NCI-H524 treated with DMSO at 0.1 percent for 48 hours (cell line): ENCODE measurements at places on chromosomes 6 and 20.
A peak's percentile ranks its signal among the peaks of the same experiment; 100 is the strongest.

DNA sequence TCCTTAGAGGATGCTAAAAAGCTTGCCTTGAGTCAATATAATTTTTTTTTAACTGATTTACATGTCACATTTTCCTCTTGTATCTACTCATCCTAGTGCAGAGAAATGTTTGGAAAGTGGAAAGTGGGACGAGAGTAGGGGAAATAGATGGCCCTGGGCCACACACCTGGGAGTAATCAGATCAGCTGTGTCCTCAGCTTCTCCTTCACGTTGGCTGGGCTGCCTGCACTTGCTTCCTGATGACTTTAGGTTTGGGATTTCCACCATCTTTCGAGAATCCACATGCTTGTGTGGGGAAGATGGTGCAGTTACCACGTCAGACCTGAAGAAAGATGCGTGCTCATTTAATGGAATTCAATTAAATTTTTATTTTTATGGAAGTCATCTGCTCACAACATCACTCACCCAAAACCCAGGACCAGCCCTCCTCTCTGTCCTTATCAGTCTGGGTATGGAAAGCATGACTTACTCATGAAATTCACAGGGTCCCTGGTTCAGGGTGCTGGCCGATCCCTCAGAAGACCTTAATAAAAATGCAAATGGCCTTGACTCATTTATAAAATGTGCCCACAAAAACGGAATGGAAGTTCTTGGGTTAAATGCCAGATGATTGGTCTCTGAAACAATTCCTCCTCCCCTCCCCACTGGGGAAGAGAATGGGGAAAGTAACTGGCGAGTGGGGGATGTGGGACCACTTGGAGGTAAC, 74.5 kb upstream of the TIAM2 start:
- DNase-seq, result no peak

DNA sequence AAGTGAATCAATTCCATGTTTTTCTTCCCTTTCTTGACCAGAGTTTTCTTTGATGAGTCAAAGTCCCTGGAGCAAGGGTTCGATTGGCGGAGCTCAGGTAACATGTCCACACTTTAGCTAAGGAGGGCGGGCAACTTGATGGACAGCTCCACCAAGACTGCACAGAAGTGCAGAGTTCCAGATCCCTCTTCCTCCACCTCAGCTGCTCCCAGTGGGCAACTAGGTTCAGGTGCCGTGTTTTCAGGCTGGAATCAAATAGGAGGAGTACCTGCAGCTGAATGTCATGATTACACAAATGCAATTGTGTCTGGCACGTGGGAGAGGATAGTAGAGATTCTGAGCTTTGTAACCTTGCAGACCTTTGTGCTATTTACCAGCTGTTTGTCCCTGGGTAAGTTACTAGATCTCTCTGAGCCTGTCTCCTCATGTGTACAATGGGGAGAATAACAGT, 1.9 kb upstream of the ELMO2 start:
- DNase-seq, result no peak

DNA sequence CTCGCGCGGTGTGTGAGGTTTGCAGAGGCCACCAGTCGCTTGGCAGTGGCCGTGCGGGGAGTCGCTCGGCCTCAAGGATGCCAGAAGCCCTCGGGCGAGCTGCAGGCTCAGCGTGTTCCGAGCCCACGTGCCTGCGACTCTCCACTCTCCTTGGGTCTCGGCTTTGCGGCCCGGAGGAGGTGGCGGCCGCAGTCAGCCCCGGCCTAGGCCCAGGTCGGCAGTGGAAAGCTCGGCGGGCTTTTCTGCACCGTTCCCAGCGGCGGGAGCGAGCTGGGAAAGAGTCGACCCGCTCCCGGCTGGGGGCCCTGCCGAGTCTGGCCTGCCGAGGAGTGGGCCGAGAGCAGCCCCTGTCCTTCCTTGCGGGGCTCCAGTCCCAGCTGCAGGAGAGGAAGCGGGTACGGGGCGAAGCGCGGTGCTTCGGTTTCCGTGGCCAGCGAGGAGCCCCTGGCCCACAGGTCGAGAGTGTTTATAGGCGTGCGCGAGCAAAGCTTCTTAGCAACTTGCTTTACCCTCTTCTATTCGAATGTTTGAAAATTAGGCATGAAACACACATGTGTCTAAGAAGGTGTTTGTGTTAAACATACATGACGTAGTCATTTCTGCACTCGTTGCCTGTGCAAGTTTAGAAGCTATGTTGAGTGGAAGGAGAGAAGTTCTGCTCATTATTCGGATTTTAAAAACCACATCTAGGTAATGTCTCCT, 5.6 kb downstream of the FOXC1 start:
- no peak for DNase-seq

DNA sequence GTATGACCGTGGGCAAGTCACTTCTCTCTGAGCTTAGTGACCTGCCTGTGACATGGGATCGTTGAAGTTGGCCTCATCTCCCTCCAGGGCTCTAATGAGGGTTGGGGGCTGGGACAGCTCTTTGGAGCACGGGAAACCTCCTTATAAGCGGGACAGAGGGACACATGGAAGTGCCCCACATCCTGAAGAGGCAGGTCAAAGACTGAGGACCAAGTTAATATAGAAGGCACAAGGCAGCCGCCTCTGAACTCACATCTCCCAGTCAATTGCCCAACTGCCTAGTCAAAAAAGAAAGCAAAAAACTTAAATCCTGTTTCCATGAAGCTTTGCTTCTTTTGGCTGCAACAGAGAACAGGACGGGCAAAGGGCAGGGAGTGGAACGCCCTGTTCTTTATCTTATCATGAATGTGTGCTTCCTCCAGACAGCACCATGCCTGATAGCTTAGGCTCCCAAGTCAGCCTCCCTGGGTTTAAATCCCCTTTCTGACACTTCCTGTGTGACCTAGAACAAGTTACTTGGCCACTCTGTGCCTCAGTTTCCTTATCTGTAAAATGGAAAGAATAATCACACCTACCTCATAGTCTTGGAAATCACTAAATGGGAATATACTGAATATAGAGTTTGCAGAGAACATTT, 27.1 kb downstream of the LBP start:
- no peak for DNase-seq

DNA sequence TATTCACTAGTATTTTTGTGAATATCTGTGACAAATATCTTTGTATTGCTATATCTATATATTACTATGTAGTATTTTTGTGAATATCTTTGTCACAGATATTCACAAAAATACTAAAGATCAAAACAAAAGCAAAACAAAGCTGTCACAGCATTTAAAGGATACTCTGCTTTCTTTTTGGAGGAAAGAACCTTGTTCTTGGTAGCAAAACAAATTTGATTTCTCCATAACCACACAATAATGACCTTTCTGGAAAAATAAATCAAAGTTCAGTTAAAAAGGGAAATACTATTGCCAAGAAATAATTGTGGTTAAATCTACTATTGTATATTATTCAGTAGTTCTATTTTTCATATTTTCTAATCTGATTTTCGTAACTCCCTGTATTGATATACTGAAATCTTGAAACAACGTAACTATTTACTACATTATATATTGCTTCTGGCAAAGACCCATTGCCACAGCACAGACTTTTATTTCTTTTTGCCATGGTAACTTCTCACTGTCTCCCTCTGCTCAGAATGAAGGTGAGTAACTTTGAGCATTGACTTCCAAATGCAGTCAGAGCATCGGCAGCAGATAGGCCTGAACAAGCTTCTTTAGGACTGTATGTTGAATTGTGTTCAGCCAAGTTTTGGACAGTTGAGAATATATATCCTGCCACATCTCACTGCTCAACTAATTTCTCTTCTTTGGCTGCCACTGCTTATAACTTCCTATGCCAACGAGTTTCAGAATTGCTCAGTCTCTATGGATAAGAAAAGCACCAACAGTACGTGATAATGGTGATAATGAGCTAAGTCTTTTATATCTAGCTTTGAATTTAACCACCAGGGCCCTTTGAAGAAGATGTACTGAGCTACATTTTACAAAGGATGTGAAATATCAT, 1097.2 kb upstream of the GJE1 start:
- no peak for DNase-seq

DNA sequence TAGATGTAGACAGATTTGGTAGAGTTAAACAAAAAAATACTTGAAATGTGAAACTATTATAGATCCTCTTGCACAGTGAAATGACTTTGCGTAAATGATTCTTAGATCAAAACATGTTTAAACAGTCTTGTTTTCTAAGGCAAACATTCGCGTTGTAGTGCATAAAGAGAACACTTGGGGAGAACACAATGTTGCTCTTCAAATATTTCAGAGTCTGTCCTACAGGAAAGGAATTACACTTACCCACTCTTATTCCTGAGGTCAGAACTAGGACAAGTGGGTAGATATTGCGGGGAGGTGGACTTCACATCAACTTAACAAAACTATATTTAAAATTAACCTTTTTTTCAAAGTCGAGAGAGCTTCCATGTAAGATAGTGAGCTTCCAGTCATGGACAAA, 183.5 kb upstream of the PCSK2 start:
- DNase-seq, result no peak

DNA sequence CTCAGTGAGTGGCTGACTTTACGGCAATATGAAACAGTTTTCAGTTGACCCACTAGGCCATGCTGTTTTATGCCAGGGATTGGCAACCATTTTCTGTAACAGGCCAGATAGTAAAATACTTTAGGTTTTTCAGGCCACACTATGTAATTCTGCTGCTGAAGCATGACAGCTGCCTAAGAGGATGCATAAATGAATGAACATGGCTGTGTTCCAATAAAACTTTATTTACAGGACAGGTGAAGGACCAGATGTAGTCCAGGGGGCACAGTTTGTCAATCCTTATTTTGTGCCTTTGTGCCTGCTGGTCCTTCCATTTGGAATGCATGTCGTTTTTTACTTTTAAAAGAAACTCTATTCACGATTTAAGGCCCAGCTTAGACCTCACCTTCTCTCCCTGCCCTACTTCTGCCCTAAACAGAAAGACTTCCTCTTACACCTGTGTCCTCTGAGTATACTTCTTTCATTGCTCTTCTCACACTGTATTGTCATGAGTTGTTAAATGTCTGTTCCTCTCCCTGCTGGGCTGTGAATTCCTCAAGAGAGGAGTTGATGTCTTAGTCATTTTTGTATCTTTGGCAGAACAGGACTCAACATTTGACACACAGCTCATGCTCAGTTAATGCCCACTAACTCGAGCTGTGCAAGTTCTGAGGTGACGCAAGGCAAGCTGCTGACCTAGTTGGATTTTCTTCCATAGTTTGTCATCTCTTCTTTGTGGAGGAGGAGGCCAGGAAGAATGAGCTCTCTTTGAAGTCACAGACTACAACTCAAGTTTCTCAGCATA, 90.1 kb upstream of the MAP7 start:
- no peak for DNase-seq

DNA sequence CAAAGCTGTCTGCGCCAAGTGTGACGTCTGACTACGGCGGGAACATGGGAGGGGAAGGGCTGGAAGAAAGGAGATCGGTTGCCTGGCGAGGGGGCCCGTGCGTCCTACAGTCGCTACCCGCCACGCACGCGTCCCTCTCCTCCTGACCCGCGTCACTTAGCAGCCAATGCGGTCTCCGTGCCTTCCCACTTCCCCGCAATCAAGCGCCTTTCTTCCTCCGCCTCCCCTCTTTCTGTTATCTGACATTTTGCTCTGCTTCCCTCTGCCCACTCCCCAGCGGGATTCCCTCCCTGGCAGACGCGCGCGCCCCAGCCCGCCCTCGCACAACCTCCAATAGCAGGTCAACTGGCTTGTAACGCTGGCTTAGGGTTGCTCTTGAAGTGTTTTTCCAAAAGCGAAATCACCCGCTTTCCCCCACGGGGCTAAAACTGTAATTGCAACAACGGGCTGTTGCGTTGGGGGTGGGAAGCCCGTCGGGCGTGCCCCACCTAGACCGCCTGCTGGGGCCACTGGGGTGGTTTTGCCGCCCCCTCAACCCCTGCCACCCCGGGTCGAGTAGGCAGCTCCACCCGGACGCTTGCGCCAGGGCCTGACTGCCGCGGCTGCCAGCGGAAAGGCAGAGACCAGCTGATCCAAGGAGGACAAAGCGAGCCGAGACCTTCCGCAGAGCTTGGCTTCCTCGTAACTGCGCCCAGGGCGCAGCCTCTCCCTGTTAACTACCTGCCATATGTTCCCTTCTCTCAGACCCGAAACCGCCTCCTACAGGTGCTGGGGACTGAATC, 6.2 kb upstream of the SOX4 start:
- DNase-seq, result peak; percentile 75

GRCh38 chr20:39294137-39294725, 332.1 kb downstream of the DHX35 start:
- DNase-seq, result no peak

GRCh38 chr20:38190936-38191371, 25.9 kb upstream of the TGM2 start:
- DNase-seq, result no peak

DNA sequence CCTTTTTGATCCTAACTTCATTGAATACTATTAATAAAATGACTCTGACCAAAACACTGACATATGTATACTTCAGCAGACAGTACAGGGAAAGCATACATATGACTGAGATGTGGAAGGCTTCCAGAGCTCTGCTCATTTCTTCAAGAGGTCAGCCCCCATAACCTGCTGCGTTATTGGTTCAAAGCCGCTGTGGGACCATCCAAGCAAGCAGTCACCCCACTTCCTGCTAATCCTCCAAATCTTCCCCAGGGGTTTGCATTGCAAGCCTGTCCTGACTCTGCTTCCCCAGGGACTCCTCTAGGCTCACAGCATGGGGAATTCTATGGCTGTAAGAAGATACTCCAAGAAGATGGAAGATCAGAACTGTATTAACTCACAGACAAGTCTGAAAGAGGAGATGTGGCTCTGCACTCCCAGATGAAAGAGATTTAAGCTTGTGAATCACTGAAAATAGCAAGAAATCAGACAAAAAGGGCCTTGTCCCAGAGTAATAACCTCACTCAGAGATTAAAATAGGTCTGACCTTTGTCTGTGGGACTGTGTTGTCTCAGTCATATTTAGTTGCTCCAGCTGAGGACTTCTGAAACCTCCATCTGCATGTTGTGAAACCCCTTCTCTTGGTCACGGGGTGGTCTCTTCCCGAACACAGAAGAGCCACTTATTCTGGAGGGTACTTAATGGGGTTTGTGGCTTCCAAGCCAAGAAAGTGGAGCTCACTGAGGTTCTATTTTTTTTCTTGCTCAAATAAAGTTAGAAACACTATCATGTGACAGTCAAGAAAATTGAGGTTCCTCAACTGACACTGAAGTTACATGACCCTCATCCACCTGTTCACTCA, 101.5 kb upstream of the MARCKS start:
- no peak for DNase-seq

- DNase-seq, result no peak
These were observed 8.9 kb upstream of the PTPRT start for GRCh38 chr20:43198607-43199006.

GRCh38 chr6:24933868-24934401, 1.8 kb downstream of the RIPOR2 start:
- DNase-seq, result no peak

- no peak for DNase-seq
These were observed 56.8 kb downstream of the EYA2 start for GRCh38 chr20:46951405-46951804.

GRCh38 chr6:19738010-19738409, 99.2 kb upstream of the ID4 start:
- DNase-seq, result no peak

- peak; percentile 79 for DNase-seq
These were observed 166.1 kb downstream of the CDKAL1 start for GRCh38 chr6:20700375-20700774.
